ENCODE measurements at places on chromosomes 4 and X. TPM values are rescaled to one million over a fixed set of nuclear protein-coding genes. Genes with fewer than 3 reads are reported as not detected.
A peak's percentile ranks its signal among the peaks of the same experiment; 100 is the strongest.

GRCh38 chrX:152899111-152899873 is 1.4 kb downstream of the ZNF185 start:
- H3K27ac ChIP-seq = no peak overlapping the region
- no peaks in the 10 kb centered on the region for H3K4me1 ChIP-seq
- no peak overlapping the region for H3K4me3 ChIP-seq
- peaks cover 66% of the 10 kb centered on the region for H3K27me3 ChIP-seq
- no peak for DNase-seq

DNA sequence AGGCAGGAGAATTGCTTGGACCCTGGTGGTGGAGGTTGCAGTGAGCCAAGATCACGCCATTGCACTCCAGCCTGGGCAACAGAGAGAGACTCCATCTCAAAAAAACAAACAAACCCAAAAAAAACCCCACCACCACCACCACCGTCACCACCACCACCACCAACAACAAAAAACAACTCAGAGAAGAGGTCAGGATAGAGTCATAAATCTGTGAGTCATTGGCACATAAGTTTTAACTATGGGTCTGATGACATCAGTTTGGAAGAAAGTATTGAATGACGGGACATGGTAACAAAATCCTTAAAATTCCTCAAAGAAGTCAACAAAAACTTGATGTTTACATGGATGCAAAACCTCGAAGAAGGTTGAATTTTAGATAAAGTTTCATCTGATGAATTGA is 288.0 kb upstream of the SFRP2 start:
- no peaks in the 10 kb centered on the region for H3K36me3 ChIP-seq
- H3K4me3 ChIP-seq = no peak overlapping the region
- H3K4me1 ChIP-seq = no peaks in the 10 kb centered on the region
- no peak for DNase-seq

DNA sequence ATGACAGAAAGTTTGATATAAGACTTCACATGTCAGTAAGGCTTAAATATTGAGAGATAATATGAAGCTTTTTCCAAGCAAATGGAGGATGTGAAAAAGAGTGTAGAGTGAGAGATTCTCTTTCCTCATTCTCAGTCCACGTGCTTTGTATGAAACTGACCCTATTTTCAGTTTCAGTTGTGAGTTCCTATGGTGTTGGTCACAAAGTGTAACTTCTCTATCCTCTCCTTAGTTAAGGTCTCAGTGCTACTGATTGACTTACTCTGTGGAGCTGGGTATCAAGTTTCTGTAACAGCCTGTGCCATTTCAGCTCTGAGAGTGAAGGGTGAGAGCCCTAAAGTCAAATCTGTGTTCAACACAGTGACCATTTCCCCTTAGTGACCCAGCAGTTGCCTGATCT is 277.2 kb downstream of the EPHA5 start:
- no peaks in the 10 kb centered on the region for H3K27me3 ChIP-seq
- DNase-seq = no peak
- no peaks in the 10 kb centered on the region for H3K36me3 ChIP-seq
- H3K4me3 ChIP-seq = no peak overlapping the region
- no peak overlapping the region for H3K27ac ChIP-seq
- H3K4me1 ChIP-seq = no peaks in the 10 kb centered on the region

GRCh38 chrX:34578237-34578636 is 78.8 kb downstream of the TMEM47 start:
- H3K4me3 ChIP-seq = no peak overlapping the region
- no peaks in the 10 kb centered on the region for H3K4me1 ChIP-seq
- no peaks in the 10 kb centered on the region for H3K27me3 ChIP-seq
- H3K36me3 ChIP-seq = no peaks in the 10 kb centered on the region
- H3K27ac ChIP-seq = no peak overlapping the region

GRCh38 chrX:106341823-106342222 is 173.7 kb downstream of the PWWP3B start:
- H3K27me3 ChIP-seq = peaks cover 8% of the 10 kb centered on the region
- no peak overlapping the region for H3K27ac ChIP-seq
- no peak overlapping the region for H3K4me3 ChIP-seq
- H3K36me3 ChIP-seq = no peaks in the 10 kb centered on the region
- H3K4me1 ChIP-seq = no peaks in the 10 kb centered on the region

DNA sequence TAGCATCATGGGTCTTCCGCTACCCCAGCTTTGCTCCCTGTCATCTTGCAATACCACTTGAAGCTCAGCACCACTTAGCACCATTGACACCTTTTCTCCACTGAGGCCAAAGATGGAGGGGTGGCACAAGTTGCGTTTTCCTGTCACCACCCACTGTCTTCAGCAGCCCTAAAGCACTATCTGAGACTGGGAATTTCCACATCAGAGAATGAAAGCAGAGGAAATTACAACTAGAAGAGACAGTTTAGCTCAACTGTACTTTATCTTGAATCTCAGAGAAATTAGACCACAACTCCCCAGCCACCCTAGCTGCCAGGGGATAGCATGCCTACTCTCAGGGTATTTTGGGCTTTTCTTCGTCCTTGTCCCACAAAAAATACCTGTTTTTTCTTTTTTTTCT is 111.0 kb downstream of the DDIT4L start:
- DNase-seq = no peak
- H3K36me3 ChIP-seq = no peaks in the 10 kb centered on the region
- no peaks in the 10 kb centered on the region for H3K27me3 ChIP-seq
- H3K4me1 ChIP-seq = no peaks in the 10 kb centered on the region
- no peak overlapping the region for H3K4me3 ChIP-seq

DNA sequence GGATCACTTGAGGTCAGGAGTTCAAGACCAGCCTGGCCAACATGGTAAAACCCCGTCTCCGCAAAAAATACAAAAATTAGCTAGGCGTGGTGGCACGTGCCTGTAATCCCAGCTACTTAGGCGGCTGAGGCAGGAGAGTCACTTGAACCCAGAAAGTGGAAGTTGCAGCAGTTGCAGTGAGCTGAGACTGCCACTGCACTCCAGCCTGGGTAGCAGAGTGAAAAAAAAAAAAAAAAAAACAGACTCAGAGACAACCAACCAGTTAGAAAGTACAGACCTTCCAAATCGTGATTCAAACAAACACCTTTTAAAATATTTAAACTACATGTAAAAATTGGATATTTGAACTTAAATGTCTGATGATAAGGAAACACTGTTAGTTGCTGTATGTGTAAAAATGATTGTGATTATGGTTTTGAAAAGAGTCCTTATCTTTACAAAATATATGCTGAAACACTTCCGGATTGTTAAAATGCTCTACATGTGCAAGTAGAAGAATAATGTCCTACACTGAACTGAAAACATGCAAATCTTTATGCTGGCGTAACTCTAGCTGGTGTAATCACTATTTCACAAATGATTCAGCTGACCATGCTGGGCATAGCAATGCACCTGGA is 37.8 kb downstream of the SH3KBP1 start:
- DNase-seq = no peak
- H3K36me3 ChIP-seq = no peaks in the 10 kb centered on the region
- no peaks in the 10 kb centered on the region for H3K27me3 ChIP-seq
- H3K27ac ChIP-seq = no peak overlapping the region
- no peaks in the 10 kb centered on the region for H3K4me1 ChIP-seq

DNA sequence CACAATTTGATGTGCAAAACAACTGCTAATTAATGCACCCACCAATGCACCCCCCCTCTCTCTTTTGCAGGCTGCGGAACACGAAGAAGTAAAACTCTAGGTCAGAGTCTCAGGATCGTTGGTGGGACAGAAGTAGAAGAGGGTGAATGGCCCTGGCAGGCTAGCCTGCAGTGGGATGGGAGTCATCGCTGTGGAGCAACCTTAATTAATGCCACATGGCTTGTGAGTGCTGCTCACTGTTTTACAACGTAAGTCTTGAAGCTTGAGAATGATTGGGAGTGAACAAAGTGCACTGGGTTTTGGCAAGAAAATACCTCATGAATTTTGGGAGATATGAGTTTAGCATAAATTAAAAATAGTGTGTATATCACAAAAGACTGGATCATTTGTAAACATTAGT is 28.9 kb downstream of the TMPRSS11E start:
- H3K27me3 ChIP-seq = no peaks in the 10 kb centered on the region
- DNase-seq = no peak

DNA sequence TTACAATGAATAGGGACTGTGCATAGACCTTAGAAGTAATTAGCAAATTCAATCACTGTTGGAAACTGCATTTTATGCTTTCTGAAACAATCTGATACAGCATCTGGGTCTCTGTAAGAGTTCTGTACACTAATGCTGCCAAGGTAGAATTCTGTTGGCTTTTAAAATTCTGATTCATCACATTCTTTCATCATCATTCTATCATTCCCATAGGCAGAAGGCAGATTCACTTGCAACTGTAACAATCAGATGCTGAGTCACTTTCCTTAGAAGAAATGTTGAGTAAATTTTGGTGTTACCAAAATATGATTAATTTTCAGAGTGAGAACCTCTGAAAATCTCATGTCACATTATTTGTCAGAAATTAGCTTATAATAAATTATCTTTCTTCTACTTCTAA is 267.2 kb downstream of the MAPK10 start:
- no peaks in the 10 kb centered on the region for H3K4me1 ChIP-seq
- H3K36me3 ChIP-seq = no peaks in the 10 kb centered on the region
- H3K4me3 ChIP-seq = no peak overlapping the region

GRCh38 chr4:83209419-83209818 is 75.2 kb downstream of the COQ2 start:
- no peak for DNase-seq
- H3K27ac ChIP-seq = no peak overlapping the region
- no peaks in the 10 kb centered on the region for H3K4me1 ChIP-seq
- no peaks in the 10 kb centered on the region for H3K36me3 ChIP-seq
- no peaks in the 10 kb centered on the region for H3K27me3 ChIP-seq
- no peak overlapping the region for H3K4me3 ChIP-seq

GRCh38 chrX:70808942-70809940 is 99.3 kb downstream of the TEX11 start:
- no peak for DNase-seq
- no peak overlapping the region for H3K4me3 ChIP-seq
- H3K27ac ChIP-seq = no peak overlapping the region
- no peaks in the 10 kb centered on the region for H3K4me1 ChIP-seq
- H3K36me3 ChIP-seq = no peaks in the 10 kb centered on the region

GRCh38 chr4:171979461-171979860 is 166.3 kb downstream of the GALNTL6 start:
- H3K27me3 ChIP-seq = no peaks in the 10 kb centered on the region
- H3K27ac ChIP-seq = no peak overlapping the region

- peaks cover 26% of the 10 kb centered on the region for H3K36me3 ChIP-seq
- peaks cover 5% of the 10 kb centered on the region for H3K4me1 ChIP-seq
- H3K4me3 ChIP-seq = no peak overlapping the region
- no peak for DNase-seq
- no peaks in the 10 kb centered on the region for H3K27me3 ChIP-seq
- no peak overlapping the region for H3K27ac ChIP-seq
Observed at GRCh38 chr4:168995537-168996295, 14.3 kb downstream of the CBR4 start.

DNA sequence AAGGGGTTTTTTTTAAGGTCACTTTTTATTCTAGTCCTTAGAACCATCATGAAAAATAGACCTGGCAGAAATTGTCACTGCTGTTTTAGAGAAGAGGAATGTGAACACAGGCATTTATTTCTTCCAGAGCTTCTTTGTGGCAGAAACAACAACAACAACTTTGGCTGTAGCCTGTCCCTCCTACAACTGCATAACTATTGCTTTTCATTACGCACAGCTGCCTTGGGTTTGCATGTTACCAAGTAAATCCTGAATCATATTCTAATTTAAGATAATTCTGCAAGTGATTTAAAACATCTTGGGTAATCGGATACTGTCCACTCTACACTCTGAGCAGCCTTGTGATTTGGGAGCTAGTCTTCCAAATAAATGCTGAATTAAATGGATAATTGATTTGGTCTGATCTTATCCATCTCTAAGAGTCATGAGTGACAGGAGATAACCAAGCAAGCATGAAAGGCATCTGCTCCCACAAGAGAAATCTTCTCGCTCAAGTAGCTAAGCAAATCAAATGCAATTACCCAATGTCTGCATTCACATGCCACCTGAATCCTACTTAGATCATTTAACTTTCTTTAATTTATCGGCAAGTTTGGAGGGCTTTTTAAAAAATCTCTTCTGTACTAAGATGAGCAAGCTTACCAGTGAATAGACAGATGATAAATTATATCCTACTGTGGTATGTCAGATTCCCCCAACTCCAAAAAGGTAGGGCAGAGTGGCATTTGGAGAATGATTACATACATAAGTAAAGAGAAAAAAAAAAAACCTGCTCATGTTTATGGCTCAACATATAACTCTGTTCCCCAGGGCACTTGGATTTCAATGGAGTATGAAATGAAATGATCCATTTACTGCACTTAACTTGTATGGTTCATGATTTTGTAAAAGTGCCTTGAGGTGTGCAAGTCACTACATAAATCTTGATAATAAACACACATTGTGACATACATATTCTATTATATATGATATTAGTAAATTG is 73.6 kb downstream of the EGF start:
- H3K4me1 ChIP-seq = peaks cover 16% of the 10 kb centered on the region
- no peak overlapping the region for H3K4me3 ChIP-seq
- peak overlapping the region; percentile 86 for H3K27ac ChIP-seq
- DNase-seq = no peak

DNA sequence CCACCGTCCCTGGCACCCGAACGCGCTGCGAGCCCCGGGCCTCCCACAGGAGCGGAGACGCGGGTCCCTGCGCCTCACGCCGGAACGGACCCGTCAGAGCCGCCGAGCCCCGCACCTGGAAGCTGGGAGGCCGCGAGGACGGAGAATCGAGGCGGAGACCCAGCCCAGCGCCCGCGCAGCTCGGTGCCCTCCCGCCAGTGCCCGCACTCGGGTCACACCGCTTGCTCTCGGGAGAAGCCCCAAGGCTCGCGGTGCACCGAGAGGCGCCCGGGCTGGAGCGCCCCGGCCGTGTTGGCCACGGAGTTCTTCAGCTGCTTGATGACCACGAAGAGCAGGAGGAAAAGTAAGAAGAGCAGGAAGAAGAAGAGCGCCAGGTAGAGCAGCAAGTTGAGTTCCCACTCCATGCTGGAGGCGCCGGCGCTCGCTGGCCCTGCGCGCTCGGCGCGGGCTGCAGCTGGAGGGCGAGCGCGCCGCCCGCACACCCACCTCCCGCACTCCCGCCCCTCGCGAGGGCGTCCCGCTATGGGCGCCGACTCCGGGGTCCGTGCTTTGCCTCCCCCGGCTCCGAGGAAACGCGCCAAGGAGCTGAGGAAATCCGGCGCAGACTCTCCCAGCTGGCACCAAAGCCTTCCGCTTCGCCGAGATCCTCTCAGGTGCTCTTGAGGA is at the start of gene SMIM43:
TSS of gene SMIM43 (minus strand) at position 463 of the 666 bp plus-strand sequence. CDS start at position 404, 59 bp downstream.
- no peaks in the 10 kb centered on the region for H3K36me3 ChIP-seq
- H3K4me3 ChIP-seq = peak within 1 kb of the TSS; percentile 63
- no peak for DNase-seq
- H3K27ac ChIP-seq = no peak within 1 kb of the TSS

GRCh38 chr4:123399627-123400358 is 3.2 kb downstream of the SPRY1 start:
- peak; percentile 37 for DNase-seq
- H3K4me1 ChIP-seq = peaks cover 25% of the 10 kb centered on the region
- H3K36me3 ChIP-seq = peaks cover 24% of the 10 kb centered on the region
- H3K4me3 ChIP-seq = peak overlapping the region; percentile 84
- peak overlapping the region; percentile 98 for H3K27ac ChIP-seq

GRCh38 chr4:103773691-103774231 is 54.0 kb upstream of the TACR3 start:
- no peak overlapping the region for H3K27ac ChIP-seq
- DNase-seq = no peak
- no peaks in the 10 kb centered on the region for H3K36me3 ChIP-seq

Gene CORIN
- total RNA-seq = 0.06 TPM

Gene STATH
- total RNA-seq = not detected

Gene ADH7
- not detected for total RNA-seq

Gene LRBA
- total RNA-seq = 10.6 TPM

Gene GSPT2
- total RNA-seq = 4.0 TPM

Gene PRDM5
- 3.4 TPM for total RNA-seq

Gene RHOXF2
- not detected for total RNA-seq

Gene CPZ
- total RNA-seq = not detected

Gene TEX11
- not detected for total RNA-seq

Gene RAB39B
- total RNA-seq = not detected

All from psoas muscle (tissue), 8 donors.